ENCODE measurements at places on chromosomes 13 and 19.
A peak's percentile ranks its signal among the peaks of the same experiment; 100 is the strongest.

DNA sequence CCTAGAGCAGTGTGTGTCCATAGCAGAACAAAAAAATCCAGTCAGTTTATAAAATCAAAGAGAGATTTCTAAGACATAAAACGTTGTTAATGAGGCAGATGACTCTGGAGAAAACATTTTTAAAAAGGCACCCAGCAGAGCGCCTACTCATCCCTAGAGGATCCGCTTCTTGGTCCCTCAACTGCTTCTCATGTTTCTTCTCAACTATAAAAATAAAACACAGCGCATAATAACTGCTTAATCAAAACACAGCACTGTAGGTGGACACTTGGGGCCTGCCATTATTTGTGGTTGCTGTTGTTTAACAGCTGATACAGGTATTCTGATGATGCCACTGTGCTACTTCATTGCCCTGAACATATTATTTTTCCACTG is 347.9 kb downstream of the FGF9 start:
- no peak for DNase-seq

DNA sequence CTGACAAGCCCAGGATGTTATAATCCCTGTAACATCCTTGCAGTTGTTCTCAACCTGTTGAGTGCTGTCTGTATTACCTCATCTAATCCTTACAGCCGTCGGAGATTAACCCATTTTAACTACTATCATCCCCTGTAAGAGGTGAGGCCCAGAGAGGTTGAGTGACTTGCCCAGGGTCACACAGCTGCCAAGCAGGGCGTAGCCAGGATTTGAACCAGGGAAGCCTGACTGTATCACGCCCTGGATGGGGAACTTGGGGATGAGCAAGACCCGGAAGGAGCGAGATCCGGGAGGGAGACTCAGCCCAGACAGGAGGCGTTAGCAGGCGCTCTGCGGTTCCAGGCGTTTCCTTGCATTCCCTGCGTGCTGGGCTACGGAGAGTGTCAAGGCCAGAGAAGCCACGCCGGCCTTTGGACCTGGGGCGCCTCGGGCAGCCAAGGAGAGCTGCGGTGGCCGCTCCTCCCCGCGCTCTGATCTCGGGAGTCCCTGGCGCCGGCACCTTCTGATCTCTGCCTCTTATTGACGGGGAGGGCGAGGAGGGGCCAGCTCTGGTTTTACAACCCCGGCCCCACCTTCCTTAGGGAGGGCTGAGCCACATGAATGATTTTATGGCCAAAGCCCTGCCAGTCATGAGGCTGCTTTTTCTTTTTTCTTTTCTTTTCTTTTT is 6.2 kb downstream of the SULT2B1 start:
- DNase-seq: no peak

DNA sequence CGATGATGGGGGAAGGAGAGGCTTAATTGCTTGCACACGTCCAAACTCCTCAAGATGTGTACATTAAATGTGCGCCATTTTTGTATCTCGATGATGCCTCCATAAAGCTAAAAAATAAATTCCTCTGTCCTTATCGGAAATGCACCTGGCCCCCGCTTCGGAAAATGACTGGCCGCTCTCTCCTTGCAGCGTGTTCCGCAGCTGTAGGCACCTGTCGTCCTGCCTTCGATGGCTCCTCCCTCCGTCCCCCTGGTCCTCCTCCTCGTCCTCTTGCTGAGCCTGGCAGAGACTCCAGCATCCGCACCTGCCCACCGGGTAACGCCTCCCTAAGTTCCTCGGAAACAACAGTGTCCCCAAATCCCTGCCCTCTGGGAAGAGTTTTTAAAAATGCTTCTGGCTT is 1.1 kb downstream of the GALP start:
- no peak for DNase-seq

DNA sequence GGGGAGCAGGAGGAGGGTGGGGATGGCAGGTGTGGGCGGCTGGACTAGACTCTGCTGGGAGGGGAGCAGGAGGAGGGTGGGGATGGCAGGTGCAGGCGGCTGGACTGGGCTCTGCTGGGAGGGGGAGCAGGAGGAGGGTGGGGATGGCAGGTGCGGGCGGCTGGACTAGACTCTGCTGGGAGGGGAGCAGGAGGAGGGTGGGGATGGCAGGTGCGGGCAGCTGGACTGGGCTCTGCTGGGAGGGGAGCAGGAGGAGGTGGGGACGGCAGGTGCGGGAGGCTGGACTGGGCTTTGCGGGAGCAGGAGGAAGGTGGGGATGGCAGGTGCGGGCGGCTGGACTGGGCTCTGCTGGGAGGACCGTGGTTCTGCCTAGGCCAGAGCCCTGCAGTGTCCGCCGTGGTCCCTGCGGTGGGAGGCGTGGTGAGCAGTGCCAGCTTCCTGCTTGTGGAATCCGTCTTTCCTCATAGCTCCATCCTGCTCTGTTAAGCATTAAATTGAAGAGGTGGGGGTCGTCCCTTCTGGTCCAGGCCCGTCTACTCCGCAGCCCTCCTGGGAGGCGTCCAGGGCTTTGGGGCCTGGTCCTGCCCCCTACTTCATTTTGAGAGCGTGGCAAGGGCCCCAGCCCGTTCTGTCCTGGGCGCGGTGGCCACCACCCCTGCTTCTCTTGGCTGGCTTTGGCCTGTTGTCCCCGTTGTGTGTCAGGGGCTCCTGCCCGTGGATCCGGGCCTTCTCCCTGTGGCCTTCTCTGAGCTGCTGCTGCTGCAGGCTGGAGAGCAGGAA is 4.7 kb downstream of the SPPL2B start:
- DNase-seq: no peak

GRCh38 chr13:42412812-42413483 is 141.0 kb downstream of the AKAP11 start:
- DNase-seq: no peak

DNA sequence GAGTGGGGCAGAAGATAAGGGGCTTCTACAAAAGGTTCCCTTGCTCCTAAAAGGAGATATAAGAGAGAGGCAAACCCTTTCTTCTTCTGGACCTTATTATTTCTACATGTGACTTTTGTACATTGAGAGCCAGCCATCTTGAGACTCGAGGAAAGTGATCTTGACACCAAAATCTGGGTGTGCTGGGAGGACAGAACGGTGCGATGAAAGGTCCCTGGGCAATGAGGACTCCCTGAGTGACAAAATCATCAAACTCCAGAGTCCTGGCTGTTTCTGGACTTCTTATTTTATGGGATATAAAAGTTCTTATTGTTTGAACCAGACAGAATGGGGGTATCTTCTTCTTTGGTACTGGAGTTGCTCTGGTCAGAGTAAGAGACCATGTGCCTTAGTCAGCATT is 411.0 kb downstream of the ZNF536 start:
- DNase-seq: no peak

DNA sequence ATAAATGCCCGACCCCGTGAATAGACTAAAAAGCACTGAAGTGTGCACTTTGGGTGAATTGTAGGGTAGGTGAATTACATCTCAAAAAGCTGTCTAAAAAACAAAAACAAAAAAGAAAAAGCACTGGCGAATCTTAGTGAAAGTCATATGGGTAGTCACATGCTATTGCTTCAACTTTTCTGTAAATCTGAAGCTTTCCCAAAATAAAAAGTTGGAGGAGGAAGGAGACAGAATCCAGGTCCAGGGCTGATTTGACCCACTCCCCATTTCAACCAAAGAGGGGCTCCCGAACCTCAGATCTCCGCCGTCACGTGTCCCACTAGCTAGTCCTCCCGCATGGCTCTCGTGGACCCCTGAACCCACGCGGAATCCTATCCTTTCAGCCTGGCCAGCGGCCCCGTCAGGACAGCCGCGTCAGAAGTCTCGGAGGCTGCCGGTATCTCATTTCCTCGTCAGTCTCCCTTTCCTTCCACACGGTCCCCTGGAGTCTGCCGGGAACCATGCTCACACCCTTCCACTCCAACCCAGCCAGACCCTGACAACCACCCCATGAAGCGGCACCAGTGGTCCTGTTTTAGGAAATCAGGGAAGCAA is 6.1 kb downstream of the PPP1R12C start:
- DNase-seq: no peak

DNA sequence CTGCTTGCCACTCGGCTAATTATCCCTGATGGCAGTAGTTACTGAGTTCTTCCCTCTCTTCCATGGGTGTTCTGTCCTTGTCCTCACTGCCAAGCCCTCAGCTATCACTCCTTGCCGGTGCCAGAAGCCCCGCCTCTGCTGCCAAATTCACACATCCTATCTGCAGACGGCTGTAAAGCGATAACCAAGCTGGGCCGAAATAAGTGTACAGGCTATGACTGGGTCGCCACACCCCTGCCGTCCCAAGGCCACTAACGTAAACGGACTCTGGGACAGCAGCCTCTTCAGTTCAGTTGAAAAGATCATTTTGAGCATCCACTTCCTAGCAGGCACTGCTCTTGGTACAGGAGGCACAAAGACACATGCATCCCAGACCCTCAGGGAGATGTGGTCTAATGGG is 13.3 kb downstream of the SLC7A1 start:
- no peak for DNase-seq

DNA sequence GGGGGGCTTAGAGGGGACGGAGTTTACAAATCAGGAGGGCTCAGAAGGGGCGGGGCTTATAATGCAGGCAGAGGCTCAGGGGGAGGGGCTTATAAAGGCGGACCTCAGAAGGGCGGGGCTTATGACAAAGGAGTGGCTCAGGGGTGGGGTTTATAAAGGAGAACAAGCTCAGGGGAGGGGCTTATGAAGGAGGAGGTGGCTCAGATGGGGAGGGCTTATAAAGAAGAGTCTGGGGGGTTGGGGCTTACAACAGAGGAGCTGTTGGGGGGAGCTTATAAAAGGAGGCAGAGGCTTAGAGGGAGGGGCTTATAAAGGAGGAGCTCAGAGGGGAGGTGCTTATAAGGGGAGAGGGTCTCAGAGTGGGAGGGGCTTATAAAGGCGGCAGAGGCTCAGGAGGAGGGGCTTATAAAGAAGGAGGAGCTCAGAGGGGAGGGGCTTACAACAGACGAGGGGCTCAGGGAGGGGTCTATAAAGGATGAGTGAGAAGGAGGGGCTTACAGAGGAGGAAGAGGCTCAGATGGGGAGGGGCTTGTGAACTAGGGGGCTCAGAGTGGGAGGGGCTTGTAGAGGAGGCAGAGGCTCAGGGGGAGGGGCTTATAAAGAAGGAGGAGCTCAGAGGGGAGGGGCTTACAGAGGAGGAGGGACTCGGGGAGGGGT is 1.0 kb downstream of the SMIM24 start:
- no peak for DNase-seq

DNA sequence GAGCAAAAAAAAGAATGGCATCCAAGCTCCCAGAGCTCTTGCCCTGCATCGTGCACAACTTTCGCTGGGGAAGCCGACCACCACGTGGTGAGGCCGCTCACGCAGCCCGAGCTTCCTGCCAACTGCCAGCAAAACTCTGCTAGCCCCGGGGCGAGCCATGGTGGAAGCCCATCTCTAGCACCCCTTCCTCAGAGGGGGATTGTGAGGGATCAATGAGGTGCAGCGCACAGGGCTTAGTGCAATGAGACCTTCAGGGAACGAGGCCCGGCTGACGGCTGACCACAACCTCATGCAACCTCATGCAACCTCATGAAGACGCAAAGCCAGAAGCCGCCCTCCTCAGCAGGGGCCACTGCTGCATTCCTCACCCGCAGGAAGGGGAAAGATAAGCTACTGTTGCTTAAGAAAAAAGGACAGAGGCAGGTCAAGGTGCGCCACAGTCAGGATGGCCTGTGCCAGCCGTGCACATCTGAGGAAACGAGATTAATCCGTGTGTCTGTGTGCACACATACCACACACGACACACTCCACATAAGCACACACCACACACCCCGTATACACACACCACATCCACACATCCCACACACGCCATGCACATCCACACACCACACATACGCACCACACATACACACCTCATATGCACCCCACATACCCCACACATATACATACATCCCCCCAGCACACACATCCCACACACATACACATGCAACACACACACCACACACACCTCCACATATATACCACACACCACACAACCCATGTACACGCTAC is 9.6 kb downstream of the HSPBP1 start:
- no peak for DNase-seq

GRCh38 chr19:7887408-7888144 is 734 bp upstream of the LRRC8E start:
- no peak for DNase-seq

- no peak for DNase-seq
These were observed 133.5 kb upstream of the IRS2 start for GRCh38 chr13:109919715-109920375.

GRCh38 chr19:32339988-32340874 is 5.2 kb upstream of the ZNF507 start:
- DNase-seq: peak; percentile 73

DNA sequence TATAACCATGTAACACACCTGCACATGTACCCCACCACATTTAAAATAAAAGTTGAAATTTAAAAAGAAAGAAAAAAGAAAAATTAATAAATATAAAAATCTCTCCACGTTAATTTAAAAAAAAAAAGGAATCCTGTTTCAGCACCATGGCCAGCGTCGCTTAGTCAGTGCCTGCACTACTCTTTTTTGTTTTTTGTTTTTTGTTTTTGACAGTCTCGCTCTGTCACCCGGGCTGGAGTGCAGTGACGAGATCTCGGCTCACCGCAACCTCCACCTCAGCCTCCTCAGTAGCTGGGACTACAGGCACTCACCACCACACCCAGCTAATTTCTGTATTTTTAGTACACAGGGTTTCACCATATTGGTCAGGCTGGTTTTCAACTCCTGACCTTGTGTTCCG is 835.9 kb downstream of the UQCRFS1 start:
- DNase-seq: no peak

GRCh38 chr19:10378124-10378523 is 2.2 kb downstream of the TYK2 start:
- DNase-seq: no peak

DNA sequence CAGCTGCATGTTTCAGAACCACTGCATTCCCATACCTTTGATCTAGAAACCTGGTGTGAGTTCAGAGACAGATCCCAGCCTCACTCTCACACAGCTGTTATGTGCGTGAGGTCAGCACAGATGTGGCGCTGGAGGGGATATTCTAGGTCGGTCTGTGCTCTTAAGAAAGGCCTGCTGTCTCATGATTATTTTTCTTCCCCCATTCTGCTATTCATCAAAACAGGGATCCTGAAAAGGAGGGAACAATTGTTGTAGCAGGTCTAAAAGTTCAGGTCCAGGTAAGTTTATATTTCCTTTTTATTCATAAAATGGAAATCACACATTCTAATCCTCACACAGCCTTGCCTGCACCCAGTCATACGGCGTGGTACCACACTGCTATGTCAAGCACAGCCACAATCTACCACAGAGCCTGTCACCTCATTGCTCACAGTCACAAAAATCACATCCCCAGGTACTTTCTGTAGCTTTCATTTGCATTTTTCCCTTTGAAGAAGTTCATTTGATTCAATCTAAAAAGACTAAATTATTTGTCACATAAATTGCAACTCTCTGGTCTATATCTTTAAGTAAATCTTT is 867 bp downstream of the ZNF546 start:
- no peak for DNase-seq

Data from naive thymus-derived CD8-positive, alpha-beta T cell (primary cell).